ENCODE measurements at places on chromosomes 16 and 17.

- DNase-seq, result no peak
These were observed 7.9 kb downstream of the SMCR8 start for GRCh38 chr17:18323007-18323406.

GRCh38 chr17:27891841-27892240 lies 1.3 kb downstream of the LYRM9 start:
- no peak for DNase-seq

DNA sequence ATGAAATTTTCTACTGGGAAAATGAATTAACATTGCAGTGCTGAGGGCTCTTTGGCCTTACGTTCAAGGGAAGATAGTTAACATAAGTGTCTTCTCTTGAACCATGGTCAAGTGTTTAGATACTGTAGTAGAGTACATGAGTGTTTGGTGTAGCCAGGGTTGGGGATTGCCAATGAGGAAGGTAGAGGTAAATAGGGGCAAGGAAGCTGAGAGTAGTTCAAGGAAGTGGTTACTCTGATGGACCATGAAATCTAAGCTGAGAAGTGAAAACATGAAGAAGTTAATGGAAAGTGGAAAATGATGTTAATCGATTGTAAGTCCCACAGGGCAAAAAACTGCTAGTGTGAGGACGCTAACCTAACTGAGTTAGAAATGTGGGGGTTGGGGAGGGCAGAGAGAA lies 249.6 kb upstream of the AXIN2 start:
- no peak for DNase-seq

DNA sequence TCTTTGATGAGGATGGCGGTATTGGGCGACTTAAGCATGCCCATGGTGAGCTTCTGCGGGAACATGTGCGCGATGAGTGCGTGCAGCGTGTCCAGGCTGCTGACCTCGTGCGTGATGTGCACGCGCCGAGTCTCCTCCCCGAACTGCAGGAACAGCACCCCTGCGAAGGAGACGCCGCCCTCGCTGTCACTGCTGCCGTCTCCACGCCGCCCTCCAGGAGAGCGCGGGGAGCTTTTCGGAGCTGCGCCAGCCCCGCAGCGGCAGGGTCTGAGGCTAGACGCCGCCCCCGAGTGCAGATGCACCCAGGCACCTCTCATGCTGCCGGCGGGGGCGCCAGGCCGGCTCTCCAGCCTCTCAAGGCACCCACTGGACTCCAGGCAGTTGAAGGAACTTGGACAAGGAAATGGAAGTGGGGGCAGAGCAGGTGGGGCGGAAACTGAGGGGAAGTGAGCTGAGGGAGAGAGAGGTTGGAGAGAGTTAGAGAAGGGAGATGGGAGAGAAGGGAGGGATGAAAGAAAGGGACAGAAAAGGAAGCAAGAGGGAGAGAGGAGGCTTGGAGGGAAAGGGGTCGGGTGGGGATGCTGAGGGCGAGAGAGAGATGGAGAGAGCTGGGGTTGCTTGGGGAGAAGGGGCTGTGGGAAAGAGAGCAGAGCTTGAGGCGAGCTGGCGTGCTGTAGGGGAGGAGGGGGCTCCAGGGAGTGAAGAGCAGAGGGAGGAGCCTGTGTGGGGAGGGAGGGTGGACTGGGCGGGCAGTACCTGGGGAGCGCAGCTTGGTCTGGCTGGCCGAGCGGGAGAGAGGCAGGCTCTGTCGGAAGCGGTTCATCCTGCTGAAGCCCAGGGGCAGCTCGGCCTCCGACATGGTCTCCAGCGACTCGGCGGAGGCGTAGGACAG lies 42.1 kb downstream of the SRCIN1 start:
- no peak for DNase-seq

DNA sequence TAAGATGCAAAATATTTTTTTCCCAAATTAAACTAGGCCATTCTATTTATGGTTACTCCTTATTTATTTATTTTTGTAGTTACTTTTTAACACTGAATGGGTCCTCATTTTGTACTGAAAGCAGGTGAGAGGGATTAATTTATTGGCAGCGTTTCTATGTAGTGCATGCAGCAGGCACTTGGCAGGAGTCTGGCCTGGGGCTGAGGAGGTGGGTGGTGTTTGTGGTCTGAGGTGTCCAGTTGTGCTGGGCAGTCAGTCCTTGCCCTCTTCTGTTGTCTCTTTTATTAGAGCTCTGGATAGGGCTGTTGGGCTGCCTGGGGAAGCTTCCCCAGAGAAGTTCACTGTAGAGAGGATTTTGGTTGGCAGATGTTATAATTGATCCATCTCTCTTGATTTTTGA lies 12.7 kb downstream of the SEC14L1 start:
- DNase-seq, result no peak

GRCh38 chr16:1972490-1972877 lies 631 bp downstream of the TBL3 start:
- no peak for DNase-seq

DNA sequence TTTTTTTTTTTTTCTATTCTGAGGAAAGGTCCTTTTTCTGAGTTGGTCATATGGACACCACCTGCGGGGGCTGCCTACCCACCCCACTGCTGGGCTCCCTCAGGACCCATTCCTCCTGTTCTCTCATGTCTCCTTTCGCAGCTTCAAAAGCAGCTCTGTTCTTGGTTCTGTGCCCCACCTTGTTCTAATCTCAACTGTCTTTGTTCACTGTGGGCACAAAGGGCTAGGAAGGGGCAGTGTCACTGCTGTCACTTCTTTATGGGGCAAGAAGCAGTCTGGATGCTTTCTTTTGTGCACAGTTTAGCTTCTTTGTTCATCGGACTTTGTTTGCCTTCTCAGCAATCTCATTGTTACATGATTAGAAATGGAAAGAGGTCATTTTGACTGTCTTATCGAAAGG lies 7.1 kb downstream of the GOSR2 start:
- no peak for DNase-seq

GRCh38 chr17:80961541-80962330 lies 29.9 kb upstream of the CHMP6 start:
- DNase-seq, result no peak

GRCh38 chr16:55736671-55737070 lies 80.9 kb downstream of the SLC6A2 start:
- no peak for DNase-seq

GRCh38 chr16:64380751-64381150 lies 741.1 kb downstream of the CDH11 start:
- no peak for DNase-seq

DNA sequence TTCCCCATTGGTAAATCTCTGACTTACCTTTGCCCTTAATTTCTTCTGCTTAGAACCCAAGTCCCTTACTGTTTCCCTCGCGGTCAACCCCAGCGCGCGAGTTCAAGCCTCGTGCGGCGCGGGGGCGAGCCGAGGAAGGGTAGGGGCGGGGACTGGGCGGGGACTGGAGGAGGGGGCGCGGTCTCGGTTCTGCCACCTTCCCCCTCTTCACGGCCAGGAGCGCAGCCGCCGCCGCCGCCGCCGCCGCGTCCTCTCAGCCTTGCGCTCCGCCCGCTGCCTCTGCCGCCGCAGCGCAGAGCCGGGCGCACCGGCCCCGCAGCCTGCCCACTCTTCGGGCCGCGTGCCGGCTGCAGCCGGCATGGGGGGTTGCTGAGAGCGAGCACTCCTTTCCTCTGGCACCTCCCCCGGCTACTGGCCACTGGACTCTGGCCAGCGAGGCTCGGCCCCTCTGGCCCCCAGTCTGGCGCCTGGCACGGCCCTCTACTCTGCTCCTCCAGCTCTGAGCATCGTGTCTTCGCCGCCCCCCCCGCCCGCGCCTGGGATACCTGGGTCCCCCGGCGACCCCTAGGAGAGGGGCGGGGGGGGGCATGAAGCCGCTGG lies at the start of gene RAPGEFL1:
TSS of gene RAPGEFL1 (plus strand) at position 196 of the 600 bp plus-strand sequence. CDS start at position 588, 392 bp downstream.
- peak; percentile 76 for DNase-seq

GRCh38 chr16:64900517-64900916 lies 221.3 kb downstream of the CDH11 start:
- no peak for DNase-seq

- no peak for DNase-seq
These were observed 25.5 kb downstream of the MYBBP1A start for GRCh38 chr17:4529533-4530152.

DNA sequence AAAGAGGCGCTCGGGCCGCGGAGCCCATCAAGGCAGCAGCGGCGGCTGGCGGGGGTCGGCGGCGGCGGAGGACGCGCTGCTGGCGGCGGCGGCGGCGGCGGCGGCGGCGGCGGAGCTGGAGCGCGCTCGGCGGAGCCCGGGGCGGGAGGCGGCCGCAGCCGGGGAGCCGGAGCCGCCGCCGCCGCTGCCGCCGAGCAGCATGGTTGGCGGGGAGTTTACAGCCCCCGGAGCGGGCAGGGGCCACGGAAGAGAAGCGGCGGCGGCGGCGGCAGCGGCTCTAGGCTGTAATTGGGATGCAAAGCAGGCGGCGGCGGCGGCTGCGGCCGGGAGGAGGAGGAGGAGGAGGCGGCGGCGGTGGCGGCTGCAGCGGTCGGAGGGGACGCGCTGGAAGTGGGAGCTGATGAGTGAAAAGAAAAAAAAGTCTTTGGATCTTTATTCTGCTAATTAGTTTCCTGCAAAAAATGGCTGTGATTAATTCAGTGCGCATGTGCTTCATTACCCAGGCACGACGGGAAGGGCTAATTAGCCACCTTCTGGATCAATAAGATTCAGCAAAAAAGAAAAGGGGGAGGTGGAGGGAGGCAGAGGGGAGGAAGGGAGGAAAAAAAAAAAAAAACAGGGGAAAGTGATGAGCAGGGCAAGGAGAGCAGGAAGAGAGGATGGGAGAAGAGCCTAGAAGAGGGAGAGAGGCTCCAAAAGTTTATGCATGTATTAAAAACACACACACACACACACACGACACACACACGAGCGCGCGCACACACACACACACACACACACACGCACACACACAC lies 10.9 kb upstream of the ZFHX3 start:
- no peak for DNase-seq

DNA sequence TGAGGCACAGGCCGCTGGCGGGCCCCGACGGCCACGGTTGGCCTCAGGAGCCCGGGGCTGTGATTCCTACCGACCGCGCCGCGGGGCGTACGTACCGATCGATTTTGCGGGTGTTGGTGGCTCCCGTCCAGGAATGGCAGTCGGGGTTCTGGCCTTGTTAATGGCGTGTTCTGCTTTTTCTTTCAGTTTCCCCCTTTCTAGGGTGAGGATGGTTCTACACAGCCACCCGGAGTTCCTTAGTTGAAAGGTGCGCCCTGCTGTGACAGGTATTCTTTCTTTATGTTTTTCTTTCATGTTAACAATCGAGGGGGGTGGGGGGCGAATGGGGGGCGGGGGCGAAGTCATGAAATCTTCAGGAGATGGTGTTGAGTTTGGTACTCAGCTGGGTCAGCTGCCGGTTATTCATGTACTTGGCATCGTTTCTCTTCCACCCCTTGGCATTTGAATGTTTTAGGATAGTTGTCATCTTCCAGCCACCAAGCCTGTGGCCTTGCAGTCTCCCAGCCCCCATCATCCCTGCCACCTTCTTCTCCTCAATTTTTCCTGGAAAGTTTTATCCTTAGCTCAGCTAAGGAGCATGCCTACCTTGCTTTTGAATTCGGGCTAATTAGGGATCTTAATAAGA lies 802 bp downstream of the CYLD start:
- DNase-seq, result peak; percentile 40

Data from T follicular helper cell (primary cell).